ENCODE measurements at places on chromosomes 2 and 18.

DNA sequence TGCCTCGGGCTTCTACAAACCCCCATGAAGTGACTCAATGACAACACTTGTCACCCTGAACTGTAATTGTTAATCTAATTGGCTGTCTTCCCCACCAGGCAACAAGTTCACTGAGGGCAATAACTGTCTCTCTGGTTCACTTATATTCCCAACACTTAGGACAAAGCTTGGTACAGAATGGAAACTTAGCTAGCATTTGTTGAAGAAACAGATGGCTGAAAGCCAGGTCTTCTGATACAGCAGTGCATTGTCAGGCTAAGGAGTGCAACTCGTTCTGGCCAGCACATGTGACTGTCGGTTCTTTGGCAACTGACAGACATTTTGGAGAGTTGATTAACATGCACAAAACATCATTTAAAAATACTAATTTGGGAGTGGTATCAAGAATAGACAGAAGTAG lies 14.6 kb upstream of the DNAJC27 start:
- DNase-seq: peak; percentile 72

DNA sequence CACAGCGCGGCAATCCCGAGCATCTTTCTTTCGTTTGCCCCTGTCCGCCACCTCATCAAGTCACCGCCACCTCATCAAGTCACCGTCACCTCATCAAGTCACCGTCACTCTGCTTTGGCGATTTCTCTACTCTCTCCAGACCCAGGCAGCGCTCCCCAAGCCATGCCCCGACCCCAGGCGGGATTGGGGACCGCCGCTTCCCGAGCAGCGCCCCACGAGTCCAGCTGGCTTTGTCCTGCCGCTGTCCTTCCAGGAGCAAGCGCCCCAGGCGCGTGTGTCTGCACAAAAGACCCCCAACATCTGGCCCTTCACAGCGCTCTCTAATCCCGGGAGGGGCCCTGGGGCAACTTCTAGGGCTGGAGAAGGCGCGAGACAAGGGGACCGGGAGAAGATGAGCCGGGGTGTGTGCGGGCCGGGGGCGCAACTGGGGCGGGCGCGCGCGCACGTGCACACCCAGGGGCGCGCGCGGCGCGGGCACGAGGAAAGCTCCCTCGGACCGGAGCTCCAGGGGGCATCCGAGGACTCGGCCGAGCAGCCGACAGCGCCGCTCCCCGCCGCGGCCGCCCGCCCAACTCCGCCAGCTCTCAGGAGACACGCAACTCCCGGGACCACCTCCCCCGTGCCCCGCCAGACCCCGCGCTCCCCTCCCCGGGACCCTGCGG lies 633 bp upstream of the RNF152 start:
- DNase-seq: peak; percentile 32

DNA sequence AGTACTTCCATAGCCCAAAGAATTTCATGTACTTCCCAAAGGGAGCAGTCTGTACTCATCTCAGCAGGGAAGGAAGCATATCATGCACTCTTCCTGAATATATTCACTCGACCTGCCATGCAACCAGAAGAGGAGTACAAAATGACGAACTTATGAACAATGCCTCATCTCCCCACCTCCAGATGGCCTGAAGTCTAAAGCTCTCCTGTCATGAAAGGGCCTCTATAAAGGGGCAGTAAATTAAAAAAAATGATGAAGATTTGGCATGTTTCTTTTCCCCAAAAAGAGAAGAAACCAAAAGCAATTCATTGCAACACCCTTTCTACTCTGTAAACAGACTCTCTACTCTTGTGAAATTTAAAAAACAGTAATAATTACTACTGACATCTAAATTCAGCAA lies 1601.1 kb downstream of the LRP1B start:
- no peak for DNase-seq

GRCh38 chr2:1687254-1687653 lies 57.1 kb downstream of the PXDN start:
- no peak for DNase-seq

DNA sequence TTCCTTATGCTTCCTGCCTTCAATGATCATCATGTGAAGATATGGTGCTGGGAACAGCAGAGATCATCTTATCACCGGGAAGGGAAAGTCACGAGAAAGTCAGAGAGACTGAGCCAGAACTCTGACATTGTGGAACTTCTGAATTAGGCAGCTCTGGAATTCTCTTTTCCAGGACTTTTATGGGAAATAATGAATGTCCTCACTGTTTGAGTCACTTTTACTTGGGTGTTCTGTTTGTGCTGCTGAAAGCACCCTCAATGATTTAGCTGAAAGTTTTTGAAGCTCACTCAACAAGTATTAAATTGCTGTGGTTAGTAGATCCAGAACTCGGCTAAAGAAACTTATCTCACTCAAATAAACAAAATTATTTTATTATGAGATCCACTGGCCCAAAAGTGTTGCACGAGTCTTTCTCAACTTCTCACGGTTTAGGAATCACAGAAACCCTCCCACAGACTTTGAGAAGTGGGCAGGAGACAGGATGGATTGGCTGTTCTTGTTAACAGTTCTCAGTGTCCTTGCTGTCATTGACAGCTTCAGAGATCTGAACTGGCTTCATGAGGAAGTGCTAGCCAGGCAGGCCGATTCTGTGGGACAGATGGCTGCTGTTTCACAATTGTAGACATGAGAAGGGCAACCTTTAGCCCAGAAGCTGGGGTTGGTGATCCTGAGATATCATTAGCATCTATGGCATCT lies 26.4 kb upstream of the ATRAID start:
- DNase-seq: peak; percentile 59

DNA sequence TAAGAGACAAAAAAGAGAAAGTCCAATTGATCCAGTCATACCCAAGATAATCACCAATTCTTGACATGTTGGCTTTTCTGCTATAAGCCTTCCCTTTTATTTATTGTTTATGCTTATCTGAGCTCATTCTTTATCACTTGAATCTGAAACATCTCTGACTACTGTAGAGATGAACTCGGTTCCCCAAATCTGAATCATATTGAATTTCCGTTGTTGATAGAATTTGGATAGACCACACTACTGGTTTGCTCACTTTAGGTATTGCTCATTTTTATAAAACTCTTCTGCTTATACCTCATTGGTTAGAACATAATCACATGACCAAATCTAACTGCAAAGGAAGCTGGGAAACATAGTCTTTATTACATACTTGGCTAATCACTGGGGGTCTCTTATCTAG lies 236.9 kb downstream of the TRIB2 start:
- DNase-seq: no peak

GRCh38 chr2:151334082-151334815 lies 23.1 kb upstream of the TNFAIP6 start:
- no peak for DNase-seq

DNA sequence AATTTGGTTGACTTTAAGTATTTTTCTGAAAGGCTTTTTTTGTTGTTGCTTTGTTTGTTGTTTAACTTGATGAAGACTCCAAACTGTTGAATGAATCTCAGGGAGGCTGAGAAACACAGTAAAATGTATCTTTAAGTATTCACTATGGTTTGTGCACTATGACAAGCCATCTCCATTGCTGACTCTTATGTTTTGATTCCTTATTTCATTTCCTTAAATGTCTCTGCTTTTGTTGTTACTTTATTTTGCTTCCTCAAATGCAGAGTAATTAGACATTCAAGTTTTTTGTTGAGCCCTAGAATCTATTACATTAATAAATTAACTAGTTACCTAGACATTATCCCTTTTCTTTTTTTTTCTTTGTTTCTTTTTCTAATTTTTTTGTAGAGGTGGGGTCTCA lies 46.3 kb upstream of the SLC39A10 start:
- no peak for DNase-seq

DNA sequence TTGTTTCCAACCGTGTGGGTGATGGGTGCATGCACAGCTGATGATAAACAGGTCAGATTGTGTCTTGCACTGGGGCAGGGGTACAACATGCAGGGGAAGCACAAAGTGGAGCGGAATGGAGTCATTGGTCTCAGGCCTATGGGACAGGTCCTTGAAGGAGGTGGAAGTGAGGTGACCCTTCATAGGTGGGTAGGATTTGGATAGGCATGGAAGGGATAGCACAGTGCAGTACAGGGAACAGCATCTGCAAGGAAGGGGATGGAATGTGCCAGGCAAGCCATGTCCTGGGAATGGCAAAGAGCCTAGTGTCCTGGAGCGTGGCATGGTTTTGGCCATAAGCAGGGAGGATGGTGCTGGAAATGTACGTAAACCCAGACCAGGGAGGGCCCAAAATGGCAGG lies 143.9 kb downstream of the CAPN13 start:
- no peak for DNase-seq

DNA sequence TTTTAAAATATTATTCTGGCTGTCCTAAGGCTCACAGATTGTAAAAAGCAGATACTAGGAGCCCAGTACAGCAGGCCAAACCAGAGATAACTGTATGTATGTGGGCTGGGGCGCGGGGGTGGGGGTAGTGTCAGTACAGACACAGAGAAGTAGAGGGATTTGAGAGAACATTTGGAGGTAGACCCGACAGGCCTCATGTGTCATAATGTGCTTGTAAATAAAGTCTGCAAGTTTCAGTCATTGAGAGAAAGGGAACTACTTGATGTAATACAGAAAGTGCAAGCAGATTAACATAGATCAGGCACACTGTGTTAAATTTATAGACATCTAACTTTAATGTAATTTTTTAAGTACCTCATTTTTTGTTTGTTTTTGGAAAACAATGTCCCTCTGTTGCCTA lies 7.4 kb upstream of the POLI start:
- no peak for DNase-seq

- no peak for DNase-seq
These were observed 16.8 kb downstream of the DBI start for GRCh38 chr2:119383410-119384140.

DNA sequence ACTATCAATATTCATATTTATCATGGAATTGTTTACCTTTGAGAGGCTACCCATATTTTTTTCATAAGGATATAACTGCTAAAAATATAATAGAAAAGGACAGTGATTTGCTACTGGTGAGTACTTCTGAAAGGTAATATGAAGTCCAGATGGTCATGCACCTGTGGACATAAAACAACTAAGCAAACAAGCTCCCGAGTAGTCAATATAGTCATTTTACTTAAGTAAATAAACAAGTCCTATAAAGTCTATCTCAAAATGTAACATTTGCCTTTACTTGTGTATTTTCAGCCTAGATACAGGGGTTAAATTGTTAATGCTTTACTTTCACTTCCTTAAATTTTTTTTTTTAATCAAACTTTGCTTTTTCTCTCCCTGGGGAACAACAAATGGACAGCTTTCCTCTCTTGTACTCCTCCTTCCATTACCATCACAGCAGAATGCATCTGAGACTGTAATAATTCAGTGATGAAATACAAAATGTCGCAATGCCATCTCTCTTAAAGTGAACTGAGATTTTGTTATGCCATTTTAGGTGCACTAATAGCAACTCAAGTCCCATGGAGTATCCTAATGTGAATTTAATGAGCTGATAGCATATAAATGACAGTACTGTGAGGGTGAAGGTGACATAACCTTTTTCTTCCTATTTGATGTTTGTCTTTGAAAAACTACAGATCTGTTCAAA lies 1325.4 kb upstream of the ZEB2 start:
- no peak for DNase-seq

GRCh38 chr2:100882645-100883613 lies 63.0 kb downstream of the NPAS2 start:
- no peak for DNase-seq

DNA sequence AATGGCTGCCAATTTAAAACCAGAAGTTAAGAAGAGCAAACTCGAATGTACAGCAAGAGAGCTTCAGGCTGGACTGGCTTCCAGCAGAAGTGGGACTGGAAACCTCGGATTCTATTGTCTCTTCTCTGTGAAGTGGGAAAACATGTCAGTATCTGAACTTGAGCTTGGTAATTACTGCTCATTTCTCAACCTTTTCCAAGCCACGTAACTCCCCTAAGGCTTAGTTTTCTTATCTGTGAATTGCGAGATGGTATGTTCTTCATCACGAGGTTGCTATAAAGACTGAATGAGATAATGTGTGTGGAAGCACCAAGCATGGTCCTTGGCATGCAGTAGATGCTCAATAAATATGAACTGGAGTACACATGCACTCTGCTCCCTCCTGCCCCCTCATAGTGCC lies 259.4 kb upstream of the SPRED2 start:
- DNase-seq: no peak

- no peak for DNase-seq
These were observed 19.4 kb upstream of the EHBP1 start for GRCh38 chr2:62686012-62686685.
